Dermis microvascular lymphatic vessel endothelial cell (primary cell): ENCODE measurements at places on chromosomes 11 and 22. TPM values are rescaled to one million over a fixed set of nuclear protein-coding genes. Genes with fewer than 3 reads are reported as not detected.

The ANKK1 gene
- total RNA-seq = not detected in 2 replicates

The APOA5 gene
- not detected in 2 replicates for total RNA-seq

The GLYAT gene
- total RNA-seq = not detected in 2 replicates

- DNase-seq = no peak
Observed at GRCh38 chr22:30045494-30045887, 34.8 kb upstream of the HORMAD2 start.

DNA sequence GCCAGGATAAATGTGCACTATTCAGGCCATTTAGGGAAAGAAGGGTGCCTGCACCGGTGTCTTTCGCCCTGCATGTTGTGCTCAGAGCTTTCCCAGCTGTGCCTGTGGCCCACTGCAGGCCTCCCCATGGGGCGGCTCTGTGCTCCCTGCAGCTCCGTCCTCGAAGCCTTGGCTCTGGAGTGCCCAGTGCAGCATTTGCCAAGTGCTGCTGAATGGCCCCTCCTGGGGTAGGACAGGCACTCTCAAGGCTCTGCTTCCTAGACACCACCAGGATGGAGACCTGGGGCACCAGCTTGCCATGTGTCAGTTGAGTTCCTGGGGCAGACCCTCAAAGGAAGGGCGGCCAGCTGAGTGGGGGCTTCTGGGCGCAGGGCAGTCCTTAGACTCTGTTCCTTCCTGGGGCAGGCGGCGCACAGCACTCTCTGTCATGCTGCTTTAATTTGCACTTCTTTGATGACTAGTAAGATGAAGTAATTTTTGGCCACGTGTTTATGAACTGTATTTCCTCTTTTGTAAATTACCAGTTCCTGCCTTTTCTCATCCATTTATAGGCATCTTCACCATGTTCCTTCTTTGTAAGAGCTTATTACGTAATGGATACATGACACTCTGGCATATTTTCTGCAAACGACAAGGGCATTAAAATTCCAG lies 32.1 kb upstream of the GNB1L start:
- no peak for DNase-seq

DNA sequence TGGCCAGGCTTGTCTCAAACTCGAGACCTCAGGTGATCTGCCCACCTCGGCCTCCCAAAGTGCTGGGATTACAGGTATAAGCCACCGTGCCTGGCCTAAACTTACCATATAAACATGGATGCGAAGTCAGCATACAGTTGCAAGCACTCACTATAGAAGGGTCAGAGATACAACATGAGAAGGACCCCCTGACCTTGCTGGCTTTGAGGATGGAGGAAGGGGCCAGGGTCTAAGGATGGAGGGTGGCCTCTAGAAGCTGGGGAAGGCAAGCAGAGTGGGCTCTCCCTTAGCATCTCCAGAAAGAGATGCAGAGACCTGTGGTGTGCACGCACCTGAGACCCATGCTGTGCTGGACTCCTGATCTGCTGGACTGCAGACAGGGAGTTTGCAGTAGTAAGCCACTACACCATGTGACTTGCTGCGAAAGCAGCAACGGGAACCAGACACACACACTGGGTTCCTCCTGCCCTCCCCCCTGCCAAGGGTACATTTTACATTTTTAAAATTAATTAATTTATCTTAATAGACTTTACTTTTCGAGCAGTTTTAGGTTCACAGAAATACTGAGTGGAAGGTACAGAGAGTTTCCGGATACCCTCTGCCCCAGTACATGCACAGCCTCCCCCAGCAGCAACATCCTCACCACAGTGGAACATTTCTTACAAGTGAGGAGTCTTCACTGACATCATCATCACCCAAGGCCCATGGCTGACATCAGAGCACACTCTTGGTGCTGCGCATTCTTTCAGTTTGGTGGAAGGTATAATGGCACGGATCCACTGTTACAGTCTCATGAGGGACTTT lies 170.1 kb upstream of the B3GAT1 start:
- DNase-seq = no peak

GRCh38 chr22:47355776-47356510 lies 593.5 kb downstream of the TBC1D22A start:
- no peak for DNase-seq

DNA sequence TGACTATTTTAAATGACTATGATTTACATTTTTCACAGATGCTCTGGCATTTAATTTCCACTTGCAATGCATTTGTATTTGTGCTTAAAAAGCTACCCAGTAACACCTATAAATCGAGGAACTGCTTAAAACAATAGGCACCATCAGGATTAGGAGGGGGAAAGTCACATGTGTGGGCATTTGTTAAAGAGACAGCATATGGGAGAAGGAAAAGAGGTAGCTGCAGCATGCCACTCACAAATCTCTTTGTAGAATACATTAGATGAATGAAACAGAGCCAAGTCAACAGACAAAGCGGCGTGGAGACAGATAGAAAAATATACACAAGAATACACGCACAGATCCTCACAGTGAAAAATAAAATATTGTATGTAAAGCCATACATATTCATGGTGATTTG lies 228.0 kb downstream of the CADM1 start:
- no peak for DNase-seq

GRCh38 chr11:134837166-134837886 lies 425.3 kb upstream of the B3GAT1 start:
- no peak for DNase-seq

DNA sequence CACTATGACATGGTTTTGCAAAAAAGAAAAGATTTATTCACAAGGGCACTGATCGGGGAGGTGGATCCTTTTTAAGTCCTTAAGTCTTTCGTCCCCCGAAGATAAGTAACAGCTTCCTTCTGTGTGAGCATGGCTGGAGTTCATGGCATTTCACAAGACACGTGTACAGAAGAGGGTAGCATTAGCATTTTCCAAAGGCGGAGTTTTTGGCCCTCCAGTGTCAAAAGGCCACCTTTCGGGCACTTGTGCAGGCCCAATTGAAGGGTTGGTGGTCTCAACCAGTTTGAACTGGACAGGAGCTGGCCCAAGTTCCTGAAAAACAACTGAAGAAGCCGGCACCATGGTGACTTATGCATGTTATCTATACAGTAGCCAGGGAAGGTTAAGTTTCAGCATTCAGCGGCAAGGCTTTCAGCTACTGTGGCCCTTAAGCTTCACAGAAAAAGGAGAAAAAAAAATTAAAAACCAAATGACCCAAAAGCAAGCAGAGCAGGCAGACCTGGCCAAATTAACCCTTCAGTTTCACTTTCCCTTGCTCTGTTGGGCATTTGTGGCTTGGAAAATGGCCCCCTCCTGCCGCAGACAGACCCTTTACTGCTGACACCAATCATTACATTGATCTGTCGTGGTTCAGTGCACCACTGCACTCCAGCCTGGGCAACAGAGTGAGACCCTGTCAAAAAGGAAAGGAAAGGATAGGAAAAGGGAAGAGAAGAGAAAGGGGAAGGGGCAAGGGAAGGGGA lies 18.7 kb downstream of the ZNF74 start:
- no peak for DNase-seq

DNA sequence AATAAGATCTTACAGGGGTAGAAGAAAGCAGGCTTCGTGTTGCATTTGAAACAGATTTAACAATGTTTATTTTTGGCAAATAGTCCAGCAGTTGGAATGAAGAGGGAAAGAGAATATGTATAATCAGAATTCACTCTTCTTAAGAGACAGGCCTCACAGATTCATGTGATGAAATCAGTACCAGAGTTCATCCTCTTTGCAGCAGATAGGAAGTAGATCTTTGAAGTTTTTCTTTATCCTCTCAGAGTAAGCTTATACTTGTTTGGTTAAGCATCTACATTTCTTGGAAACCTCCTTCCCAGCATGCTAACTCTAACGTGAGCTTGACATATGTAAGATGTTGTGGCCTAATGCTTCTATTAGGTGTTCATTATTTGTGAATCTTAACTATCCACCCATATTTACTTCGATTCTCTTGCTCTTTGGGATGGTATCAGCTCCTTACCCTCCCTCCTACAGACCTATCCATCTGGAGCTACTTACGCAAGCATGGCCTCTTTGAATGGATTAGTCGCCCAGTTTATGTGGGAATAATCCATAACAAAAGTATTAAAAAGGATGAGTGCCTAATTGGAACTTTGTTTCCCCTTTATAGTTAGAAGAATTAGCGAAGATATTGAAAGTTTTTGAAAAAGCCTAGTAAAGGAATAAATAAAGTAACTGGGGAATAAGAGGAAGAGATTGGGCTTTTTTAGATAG lies 80.1 kb downstream of the PRMT3 start:
- no peak for DNase-seq

- DNase-seq = no peak
Observed at GRCh38 chr11:79501707-79502106, 60.9 kb upstream of the TENM4 start.

- no peak for DNase-seq
Observed at GRCh38 chr22:25482091-25482760, 82.2 kb upstream of the GRK3 start.

DNA sequence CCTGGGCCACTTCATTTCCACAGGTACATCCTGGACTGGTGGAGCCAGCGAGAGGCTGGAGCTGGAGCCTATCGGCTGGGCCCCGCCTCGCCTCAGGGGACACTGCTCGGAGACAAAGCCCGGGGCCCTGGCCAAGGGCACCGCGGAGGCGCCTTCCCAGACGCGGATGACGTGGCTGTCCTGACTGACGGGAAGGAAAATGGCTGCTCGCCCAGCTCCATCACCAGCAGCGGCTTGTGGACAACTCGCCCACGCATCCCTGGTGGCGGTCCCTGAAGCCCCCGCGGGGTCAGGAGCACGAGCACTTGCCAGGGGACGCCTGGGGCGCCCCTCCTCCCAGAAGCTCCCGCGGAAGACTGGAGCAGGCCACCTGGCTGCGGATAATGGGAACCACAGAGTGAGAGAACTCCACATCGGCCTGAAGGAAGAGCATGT lies 49.6 kb downstream of the CECR2 start:
- no peak for DNase-seq

DNA sequence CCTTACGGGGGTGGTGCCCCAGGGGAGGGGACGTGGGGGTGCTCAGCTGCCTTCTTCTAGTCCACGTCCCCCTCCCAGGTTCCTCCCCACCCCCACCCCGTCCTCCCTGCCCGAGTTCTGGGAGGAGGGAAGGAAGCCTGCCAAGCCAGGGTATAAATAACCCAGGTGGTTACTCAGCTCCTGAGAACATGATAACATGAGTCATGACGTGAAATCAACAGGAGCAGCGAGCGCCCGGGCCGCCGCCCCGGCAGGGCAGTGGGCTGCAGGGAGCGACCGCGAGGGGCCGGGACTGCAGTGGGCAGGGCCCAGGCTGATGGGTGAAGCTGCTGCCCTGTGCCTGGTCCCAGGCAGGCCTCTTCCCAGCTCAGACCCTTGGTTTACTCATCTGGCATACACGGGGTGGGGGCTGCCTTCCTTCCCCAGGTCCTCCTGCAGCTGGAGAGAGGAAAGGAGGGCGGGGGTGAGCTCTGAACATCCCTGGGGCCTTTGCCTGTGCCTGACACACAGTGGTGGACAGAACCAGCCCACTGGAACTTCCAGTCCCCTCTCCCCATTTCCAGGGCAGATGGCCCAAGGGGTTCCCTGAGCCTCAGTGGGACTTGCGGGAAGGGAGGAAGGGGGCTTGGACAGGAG lies 8.8 kb upstream of the PDGFB start:
- DNase-seq = peak; percentile 47

GRCh38 chr11:35144136-35144741 lies 5.3 kb downstream of the CD44 start:
- no peak for DNase-seq

DNA sequence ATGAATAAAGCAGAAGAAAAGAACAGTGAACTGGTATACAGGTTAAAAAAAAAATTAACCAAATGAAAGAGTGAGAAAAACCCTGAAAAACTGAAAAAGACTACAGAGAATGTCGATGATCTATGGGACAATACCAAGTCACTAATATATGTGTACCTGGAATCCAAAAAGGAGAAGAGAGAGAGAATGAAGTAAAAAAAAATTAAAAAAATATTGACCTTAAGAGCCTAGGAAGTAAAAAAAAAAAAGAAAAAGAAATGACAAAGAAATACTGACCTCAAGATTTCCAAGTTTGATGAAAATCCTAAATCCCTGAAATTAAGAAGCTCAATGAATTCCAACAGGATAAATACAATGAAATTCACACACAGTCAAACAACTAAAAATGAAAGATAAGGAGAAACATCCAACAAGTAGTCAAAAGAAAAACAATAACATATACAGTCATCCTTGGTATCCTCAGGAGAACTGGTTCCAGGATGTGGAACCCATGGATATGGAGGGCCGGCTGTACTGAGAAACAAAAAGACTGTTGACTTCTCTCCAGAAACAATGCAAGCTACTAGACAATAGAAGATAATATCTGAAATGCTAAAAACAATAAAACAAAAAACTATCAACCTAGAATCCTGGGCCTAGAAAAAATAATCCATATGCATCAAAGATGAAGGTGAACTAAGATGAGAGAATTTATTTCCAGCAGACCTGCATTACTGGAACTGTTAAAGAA lies 33.5 kb upstream of the SERPIND1 start:
- no peak for DNase-seq
